Stimulated activated CD8-positive, alpha-beta memory T cell treated with anti-CD3 and anti-CD28 coated beads, Interleukin-7, amount 100 ng/mL, for 24 hours (primary cell): ENCODE measurements at places on chromosomes 3 and 15.

GRCh38 chr3:72727172-72727571 is 121.1 kb downstream of the SHQ1 start:
- DNase-seq: no peak

DNA sequence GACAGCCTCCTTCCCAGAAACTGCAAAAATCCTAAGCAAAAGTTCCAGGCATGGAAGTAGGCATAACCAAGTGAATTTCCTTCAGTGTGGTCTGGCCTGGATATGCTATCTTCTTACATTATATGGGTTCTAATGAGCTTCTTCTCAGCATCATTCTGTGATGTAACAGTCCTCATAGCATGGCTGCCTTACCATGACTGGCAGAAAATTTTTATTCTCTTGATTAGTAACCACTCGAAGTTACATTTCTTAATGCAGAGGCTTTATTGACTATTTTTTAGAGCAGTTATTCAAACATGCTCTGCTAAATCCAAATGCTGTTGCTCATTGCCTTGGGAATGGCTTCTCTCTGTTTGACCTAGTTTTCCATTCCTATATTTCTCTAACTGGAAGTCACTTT is 21.1 kb upstream of the CPNE4 start:
- DNase-seq: no peak

GRCh38 chr15:67176195-67176971 is 78.1 kb downstream of the AAGAB start:
- no peak for DNase-seq

DNA sequence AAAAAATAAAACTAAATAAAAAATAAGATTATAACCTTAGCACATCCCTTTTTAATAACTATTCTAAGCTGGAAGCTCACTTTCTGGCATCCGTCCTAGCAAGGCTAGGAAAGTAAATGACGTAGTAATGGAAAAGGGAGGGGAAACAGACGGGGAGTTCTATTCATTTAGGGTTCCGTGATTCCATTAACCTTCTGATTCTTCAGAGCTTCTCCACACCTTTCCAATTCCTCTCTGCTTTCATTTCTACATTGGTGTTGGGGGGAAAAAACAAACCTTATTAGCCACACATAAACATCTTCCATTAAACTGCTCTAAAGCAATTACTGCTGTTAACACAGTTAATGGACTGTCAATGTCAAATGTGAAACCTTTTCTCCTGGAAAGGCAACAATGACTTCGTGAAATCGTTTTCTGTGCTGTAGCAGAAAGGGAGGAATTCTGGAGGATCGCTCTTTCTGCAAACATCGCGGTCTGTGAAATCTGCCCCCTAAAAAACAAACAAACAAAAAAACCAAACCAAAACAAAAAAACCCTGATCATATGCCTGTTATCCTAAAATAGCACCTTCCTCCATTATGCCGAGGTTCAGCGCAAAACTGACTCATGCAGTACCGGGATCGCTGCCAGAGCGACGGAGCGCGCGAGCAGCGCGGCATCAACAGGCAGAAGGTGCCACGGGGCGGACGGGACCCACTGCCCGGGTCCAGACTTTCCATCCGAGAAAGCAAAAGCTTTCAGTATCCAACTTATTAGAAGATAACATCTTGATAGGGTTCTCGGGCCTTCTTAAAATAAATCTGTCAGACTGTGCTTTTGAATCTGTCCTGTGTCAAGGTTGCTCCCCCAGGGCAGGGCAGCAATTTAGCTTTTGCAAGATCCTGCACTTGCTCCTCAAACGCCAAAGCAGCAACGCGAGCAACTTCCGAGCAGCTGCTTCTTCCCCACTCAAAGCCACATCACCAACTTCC is 156.2 kb downstream of the FGF12 start:
- DNase-seq: no peak

- peak; percentile 40 for DNase-seq
Measured at GRCh38 chr3:125141596-125142419, 70.7 kb downstream of the SLC12A8 start.
